Prostate gland (tissue), 2 donors: ENCODE measurements at places on chromosomes 2 and 18. TPM values are rescaled to one million over a fixed set of nuclear protein-coding genes. Genes with fewer than 3 reads are reported as not detected.

Gene THUMPD2
- total RNA-seq: 16.7 TPM

- DNase-seq: no peak
- H3K4me3 ChIP-seq: no peak overlapping the region
- H3K27me3 ChIP-seq: no peaks in the 10 kb centered on the region
- no peak overlapping the region for H3K27ac ChIP-seq
- no peaks in the 10 kb centered on the region for H3K4me1 ChIP-seq
Observed at GRCh38 chr2:45131587-45131986, 122.3 kb upstream of the SIX2 start.

Gene LTBP1
- 25.9 TPM for total RNA-seq

Gene CIB4
- total RNA-seq: not detected

- H3K36me3 ChIP-seq: no peaks in the 10 kb centered on the region
- no peak for DNase-seq
- H3K27me3 ChIP-seq: no peaks in the 10 kb centered on the region
Observed at GRCh38 chr2:126761256-126761980, 105.5 kb downstream of the GYPC start.

Gene EGR4
- total RNA-seq: not detected

DNA sequence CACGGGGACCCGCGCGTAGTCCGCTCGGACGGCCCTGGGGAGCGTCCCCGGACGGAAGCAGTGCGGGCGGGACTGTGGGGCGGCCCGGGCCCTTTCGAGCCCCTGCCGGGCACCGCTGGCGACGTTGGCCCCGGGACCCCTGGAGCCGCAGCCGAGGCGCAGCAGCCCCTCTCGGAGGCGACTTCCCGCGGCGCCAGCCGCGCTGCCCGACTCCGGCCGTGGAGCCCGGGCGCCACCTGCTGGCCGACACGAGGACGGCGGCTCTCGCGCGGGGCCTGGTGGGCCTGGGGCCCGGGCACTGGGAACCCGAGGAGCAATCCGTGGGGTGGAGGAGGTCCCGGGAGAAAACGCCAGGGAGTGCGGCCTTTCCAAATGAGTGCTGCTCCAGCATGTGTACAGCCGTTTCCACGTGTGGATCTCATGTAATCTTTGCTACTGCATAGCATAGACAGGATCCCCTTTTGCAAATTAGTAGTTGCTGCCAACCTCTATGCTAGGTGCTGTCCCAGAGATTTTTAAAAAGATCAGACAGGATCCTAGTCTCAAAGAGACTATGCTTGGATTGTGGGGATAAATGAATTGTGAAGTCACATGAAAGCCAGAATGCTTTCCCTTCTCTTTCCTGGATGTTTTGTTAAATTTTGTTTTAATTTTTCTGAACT is 4.0 kb downstream of the ID2 start:
- no peaks in the 10 kb centered on the region for H3K36me3 ChIP-seq
- H3K4me1 ChIP-seq: no peaks in the 10 kb centered on the region
- peak; percentile 49 for DNase-seq
- H3K4me3 ChIP-seq: peak overlapping the region; percentile 55
